Tibial nerve (tissue), 4 donors: ENCODE measurements at places on chromosomes 6 and 20. TPM values are rescaled to one million over a fixed set of nuclear protein-coding genes. Genes with fewer than 3 reads are reported as not detected.
A peak's percentile ranks its signal among the peaks of the same experiment; 100 is the strongest.

DEFB124 gene
- not detected for total RNA-seq

SSTR4 gene
- total RNA-seq, result not detected

ZKSCAN3 gene
- 5.0 TPM for total RNA-seq

OPRM1 gene
- not detected for total RNA-seq

DUSP15 gene
- total RNA-seq, result 39.8 TPM

FAM83D gene
- not detected for total RNA-seq

PAX1 gene
- not detected for total RNA-seq

PBOV1 gene
- not detected for total RNA-seq

DNA sequence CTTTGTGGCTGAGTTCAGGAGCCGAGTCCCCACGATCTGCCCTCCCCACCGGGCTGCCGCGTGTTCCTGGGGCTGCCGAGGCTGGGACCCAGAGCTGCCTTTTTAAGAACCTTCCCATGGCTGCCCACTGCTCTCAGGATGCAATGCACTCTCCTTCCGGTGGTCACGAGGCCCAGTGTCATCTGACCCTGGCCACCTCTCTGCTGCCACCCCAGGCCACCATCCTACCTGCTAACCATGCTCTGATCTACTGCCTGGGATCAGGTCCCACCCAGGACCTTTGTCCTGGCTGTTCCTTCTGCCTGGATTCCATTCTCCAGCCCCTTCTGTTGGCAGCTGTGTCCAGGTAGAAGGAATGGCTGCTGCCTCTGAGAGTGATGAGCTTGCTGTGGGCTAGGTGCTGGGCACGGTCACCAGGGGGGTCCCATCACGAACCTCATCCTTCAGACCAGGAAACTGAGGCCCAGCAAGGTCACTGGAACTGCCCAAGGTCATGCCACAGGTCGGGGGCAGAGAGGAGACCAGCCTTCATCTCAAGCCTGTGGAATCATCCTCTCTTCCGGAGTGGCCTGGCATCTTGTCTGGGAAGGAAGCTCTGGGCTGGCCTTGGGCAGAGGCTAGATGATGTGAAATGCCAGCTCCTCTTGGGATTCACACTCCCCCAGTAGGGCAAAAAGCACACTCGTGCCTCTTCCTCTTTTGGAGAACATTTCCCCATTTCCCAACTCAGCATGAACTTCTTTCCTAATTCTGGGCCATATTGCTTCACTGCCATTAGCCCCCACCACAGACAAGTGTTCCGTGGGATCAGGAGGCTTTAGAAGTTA lies 20.5 kb downstream of the PCK1 start:
- H3K36me3 ChIP-seq, result no peaks in the 10 kb centered on the region
- peak; percentile 32 for DNase-seq
- H3K4me1 ChIP-seq, result peaks cover 5% of the 10 kb centered on the region
- no peak overlapping the region for H3K4me3 ChIP-seq

DNA sequence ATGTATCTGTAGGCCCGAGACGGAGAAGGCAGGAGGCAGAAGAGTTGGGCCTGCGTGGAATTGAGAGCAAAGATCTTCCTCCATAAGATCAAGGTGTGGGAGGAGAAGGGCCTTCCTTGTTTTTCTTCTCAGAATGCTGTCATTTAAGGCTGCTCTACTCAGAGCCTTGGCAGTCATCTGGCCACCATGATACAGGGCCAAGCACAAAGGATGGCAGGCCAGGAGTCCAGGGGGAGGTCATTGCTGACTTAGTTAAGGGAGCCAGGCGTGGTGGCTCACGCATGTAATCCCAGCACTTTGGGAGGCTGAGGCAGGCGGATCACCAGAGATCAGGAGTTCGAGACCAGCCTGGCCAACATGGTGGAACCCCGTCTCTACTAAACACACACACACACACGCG lies 137.1 kb downstream of the BMP7 start:
- no peaks in the 10 kb centered on the region for H3K27me3 ChIP-seq
- no peak overlapping the region for H3K4me3 ChIP-seq
- H3K36me3 ChIP-seq, result no peaks in the 10 kb centered on the region
- H3K27ac ChIP-seq, result no peak overlapping the region
- no peaks in the 10 kb centered on the region for H3K4me1 ChIP-seq

DNA sequence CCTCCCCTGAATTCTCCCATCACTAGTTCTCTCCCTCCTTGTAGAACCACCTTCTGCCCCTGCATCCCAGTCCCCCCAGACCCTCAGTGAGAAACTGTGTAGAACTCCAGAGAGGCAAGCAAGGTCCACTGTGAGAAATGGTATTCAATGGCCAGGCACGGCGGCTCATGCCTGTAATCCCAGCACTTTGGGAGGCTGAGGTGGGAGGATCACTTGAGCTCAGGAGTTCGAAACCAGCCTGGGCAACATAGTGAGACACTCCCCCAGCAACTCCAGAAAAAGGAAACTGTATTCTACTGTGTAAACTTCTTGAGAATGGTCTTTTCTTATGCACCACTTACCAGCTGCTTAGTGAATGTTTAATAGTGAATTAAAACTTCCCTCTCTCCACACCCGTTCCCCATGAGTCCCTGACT lies 8.2 kb upstream of the CD83 start:
- H3K4me3 ChIP-seq, result no peak overlapping the region
- H3K27me3 ChIP-seq, result no peaks in the 10 kb centered on the region
- no peaks in the 10 kb centered on the region for H3K4me1 ChIP-seq
- no peak overlapping the region for H3K27ac ChIP-seq
- H3K36me3 ChIP-seq, result no peaks in the 10 kb centered on the region

DNA sequence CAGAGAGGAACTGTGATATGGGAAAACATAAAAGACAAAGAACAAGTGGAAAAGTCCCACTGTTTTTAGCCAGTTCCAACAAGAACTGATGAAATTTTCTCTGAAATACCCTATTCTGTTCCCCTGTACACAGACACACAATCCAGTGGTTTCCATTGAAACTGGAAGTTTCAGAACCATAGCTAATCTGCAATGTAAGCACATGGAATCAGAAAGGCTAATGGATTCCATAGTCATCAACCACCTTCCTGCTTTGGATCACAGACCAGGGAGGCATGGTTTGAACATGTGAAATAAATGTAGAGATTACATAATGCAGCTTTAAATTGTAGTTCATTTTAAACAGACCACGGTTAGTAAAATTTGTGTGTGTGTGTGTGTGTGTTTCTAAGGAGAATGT lies 242.1 kb downstream of the GJA1 start:
- H3K4me1 ChIP-seq, result no peaks in the 10 kb centered on the region
- no peaks in the 10 kb centered on the region for H3K36me3 ChIP-seq
- H3K27ac ChIP-seq, result no peak overlapping the region
- H3K4me3 ChIP-seq, result no peak overlapping the region

DNA sequence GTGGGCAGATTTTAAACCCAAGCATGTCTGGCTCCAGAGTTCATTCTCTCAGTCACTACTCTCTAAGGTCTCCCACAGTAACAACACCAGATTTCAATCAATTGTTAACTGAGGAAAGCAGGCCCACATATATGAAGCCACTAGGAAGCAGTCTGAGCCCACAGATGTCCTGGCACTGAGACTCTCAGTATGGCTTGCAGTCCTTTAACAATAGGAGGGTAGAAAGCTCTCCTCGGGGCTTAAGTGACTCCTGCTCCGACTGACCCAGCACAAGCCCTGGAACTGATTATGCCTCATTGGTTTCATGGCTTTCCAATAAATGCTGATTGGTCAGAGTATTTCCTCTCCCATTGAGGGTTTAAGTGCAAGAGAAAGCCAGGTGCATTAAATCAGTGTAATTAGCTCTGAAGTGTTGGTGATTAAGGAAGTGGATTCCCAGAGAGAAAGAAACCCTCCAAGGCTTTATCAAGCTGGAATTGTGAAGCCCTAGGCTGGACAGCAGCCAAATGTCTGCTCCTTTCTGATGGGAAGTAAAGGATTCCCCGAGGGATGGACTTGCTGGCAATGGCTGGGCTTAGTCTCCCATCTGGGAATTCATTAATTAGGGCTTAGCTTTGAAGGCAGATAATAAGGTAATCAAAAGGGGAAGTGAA lies 76.6 kb upstream of the PROKR2 start:
- H3K4me1 ChIP-seq, result no peaks in the 10 kb centered on the region
- H3K4me3 ChIP-seq, result no peak overlapping the region
- H3K27ac ChIP-seq, result no peak overlapping the region
- no peaks in the 10 kb centered on the region for H3K36me3 ChIP-seq
- no peaks in the 10 kb centered on the region for H3K27me3 ChIP-seq
- no peak for DNase-seq

DNA sequence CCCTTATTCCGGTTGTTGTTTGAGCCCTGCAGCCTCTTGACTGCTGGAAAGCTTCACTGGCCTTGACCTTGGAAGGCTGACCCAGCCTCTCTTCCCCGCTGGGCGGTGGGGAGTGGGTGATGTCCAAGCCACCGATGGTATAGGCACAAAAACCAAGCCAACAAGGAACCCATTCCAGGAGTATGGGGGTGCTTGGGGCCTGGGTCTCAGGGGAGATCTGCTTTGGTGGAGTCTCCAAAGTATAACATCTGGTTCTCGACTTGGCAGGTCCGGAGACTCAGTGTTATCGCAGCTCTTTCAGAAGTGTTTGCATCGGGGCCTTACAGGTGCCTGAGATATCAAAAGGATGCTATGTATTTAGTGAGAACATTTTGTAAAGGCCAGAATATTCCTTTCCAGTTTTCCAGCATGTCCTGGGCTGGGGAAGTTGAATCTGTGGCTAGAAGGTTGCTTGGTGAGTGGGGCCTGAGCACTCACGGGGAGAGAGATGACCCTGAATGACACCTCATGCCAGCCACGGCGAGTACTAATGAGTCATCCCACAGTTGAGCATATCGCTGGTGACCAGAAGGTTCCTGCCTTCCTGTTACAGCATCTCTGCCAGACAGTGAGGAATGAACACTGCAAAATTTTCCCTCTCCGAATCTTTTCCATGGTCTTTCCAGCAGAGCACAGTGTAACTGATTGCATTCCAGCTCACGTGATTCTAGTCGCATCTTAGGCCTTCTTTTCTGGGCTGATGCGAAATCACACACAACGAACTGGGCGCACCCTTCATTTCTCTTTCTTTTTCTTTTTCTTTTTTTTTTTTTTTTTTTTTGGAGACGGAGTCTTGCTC lies 133.9 kb downstream of the ZDHHC14 start:
- H3K4me1 ChIP-seq, result no peaks in the 10 kb centered on the region
- no peak overlapping the region for H3K4me3 ChIP-seq
- no peaks in the 10 kb centered on the region for H3K36me3 ChIP-seq
- no peaks in the 10 kb centered on the region for H3K27me3 ChIP-seq

GRCh38 chr6:90322976-90323474 lies 26.4 kb upstream of the BACH2 start:
- no peaks in the 10 kb centered on the region for H3K4me1 ChIP-seq
- H3K27me3 ChIP-seq, result no peaks in the 10 kb centered on the region
- no peaks in the 10 kb centered on the region for H3K36me3 ChIP-seq
- H3K4me3 ChIP-seq, result no peak overlapping the region

GRCh38 chr6:67736161-67736560 lies 898.9 kb upstream of the ADGRB3 start:
- H3K36me3 ChIP-seq, result no peaks in the 10 kb centered on the region
- no peak overlapping the region for H3K27ac ChIP-seq
- H3K27me3 ChIP-seq, result no peaks in the 10 kb centered on the region
- no peaks in the 10 kb centered on the region for H3K4me1 ChIP-seq

DNA sequence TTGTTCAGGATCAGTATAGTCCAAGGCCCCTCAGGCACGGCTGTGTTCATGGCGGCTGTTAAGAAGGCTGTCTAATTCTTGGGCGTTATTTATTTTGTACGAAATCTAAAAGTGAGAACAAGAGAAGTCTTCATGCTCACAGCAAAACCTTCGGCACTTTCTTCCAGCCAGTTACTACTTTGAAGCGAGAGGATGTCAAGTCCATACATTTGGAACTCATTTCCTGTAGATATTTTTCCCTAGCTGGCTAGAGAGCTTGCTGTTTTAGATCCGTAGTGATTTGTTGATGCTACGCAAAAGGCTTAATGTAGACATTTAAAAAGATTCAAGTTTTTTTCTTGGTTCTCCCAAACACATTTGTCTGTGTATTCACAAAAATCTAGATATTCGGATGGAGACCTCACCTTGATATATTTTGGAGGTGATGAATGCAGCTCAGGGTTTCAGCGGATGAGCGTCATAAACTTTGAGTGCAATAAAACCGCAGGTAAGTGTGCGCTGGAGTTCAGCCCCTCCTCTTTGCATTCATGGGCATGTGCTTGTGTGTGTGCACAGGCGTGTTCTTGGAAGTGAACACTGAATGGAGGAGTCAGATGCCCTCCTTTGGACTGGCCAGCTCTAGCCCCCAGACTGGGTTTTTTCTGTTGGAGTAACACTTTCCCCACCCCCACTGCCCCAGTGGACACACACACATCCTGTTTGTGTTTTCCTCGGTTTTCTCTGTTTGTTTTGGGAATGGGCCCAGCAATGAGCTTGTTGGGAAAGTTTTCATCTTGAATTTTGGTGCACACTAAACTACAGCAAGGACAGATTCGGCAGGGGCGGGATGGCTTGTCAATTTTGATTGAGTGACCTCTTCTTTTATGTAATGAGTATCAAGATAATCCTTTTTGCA lies 65.4 kb downstream of the IGF2R start:
- no peak overlapping the region for H3K27ac ChIP-seq
- no peak for DNase-seq
- peaks cover 49% of the 10 kb centered on the region for H3K36me3 ChIP-seq
- H3K4me1 ChIP-seq, result no peaks in the 10 kb centered on the region
- no peak overlapping the region for H3K4me3 ChIP-seq

- no peaks in the 10 kb centered on the region for H3K4me1 ChIP-seq
- H3K27ac ChIP-seq, result peak within 1 kb of the TSS; percentile 34
- H3K4me3 ChIP-seq, result peak within 1 kb of the TSS; percentile 95
- peak; percentile 72 for DNase-seq
- H3K27me3 ChIP-seq, result no peaks in the 10 kb centered on the region
- H3K36me3 ChIP-seq, result no peaks in the 10 kb centered on the region
Measured at GRCh38 chr6:89432875-89433251, at the start of gene ANKRD6. Gene ANKRD6 (plus strand): TSS chr6:89433152. CDS start chr6:89566977, 133,825 bp downstream.

DNA sequence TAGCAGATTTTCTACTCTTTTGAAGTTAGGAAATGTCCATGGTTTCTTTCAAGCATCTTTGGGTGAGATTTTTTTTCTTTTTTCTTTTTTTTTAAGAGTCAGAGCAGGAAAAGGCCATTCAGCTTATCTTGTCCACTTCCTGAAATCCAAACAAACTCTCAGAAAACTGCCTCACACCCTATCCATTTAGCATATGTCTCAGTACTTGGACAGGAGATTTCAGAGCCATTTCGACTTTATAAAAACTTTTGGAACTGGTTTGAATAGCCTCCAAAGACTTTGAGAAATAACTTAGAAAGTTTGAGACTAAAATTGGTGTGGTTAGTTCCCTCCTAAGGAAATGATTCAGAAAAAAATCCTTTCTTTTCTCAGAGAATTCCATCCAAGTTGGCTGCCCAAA lies 125.1 kb downstream of the MYLK4 start:
- H3K4me3 ChIP-seq, result no peak overlapping the region
- no peaks in the 10 kb centered on the region for H3K36me3 ChIP-seq
- H3K27ac ChIP-seq, result no peak overlapping the region
- peaks cover 4% of the 10 kb centered on the region for H3K4me1 ChIP-seq
- no peak for DNase-seq

DNA sequence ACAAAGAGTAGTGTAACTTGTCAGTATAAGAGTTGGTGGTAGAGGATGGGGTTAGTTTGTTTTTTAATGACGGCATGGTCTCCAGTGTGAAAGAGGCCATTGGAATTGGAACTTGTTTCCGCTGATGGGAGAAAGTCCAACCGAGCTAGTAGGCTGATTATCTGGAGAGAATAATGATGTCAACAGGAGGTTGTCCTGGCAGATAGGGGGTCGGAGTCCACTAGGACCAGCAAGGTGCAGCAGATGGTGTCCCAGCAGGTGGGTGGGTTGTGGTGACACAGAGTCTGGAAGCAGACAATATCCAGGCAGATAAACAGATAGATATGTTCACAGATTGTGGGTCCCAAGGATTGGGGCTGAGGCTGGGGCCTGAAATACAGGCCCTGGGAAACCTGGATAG lies 35.1 kb downstream of the PKIB start:
- no peak overlapping the region for H3K27ac ChIP-seq
- no peaks in the 10 kb centered on the region for H3K36me3 ChIP-seq
